ENCODE measurements at places on chromosomes 5 and 9. TPM values are rescaled to one million over a fixed set of nuclear protein-coding genes. Genes with fewer than 3 reads are reported as not detected.

The DNM1 gene
- total RNA-seq, result 8.8 TPM

The AK8 gene
- 6.1 TPM for total RNA-seq

The GABRG2 gene
- not detected for total RNA-seq

The DMRTA1 gene
- 1.7 TPM for total RNA-seq

The MEF2C gene
- total RNA-seq, result 42.0 TPM

The C5orf58 gene
- total RNA-seq, result not detected

The PCSK1 gene
- total RNA-seq, result 0.18 TPM

The TMC1 gene
- total RNA-seq, result not detected

The PTPN3 gene
- 13.4 TPM for total RNA-seq

The SIMC1 gene
- total RNA-seq, result 18.0 TPM

- no peaks in the 10 kb centered on the region for H3K27me3 ChIP-seq
- H3K4me3 ChIP-seq, result no peak overlapping the region
- H3K36me3 ChIP-seq, result no peaks in the 10 kb centered on the region
- DNase-seq, result no peak
These were observed 63.2 kb upstream of the FSTL4 start for GRCh38 chr5:133675376-133676154.

- H3K36me3 ChIP-seq, result no peaks in the 10 kb centered on the region
- H3K27ac ChIP-seq, result no peak overlapping the region
- H3K4me3 ChIP-seq, result no peak overlapping the region
These were observed 42.6 kb upstream of the GFPT2 start for GRCh38 chr5:180395540-180396274.

DNA sequence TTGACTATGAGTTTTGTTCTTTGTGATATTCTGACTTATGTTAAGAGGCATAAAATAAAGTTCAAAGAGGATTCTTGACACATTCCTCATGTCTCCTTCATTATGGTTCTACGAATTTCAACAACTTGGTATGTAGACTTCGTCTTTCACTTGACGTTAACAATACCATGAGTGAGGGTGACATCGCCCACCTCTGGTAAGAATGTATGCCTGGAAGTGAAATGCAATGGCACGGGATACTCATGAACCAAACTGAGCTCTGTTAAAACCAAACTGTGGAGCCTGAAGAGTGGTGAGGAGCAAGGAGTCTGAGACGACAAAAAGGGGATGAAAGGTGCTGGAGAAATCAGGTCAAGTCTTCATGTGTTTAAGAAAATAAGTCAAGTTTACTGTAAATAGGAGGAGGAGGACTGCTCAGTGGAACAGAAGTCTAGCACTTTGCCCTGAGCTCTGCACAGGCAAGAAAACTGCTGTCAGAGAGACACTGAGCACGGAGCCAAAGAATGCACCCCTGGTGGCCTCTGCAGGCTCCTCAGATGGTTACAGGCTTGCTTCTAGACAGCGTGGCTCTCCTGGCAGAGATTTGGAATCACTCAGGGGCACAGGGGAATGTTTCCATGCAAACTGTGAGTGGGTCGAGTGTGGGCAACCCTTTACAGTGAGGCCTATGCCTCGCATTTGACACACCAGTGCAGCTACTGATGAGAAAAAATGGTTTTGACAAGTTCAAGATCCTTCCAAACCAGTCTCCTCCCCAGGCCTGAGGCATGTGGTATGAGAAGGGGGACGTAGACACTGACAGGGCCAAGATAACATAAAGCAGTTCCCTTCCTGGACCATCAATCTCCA lies 470.1 kb downstream of the IRX1 start:
- no peak overlapping the region for H3K27ac ChIP-seq
- no peak overlapping the region for H3K4me3 ChIP-seq
- no peaks in the 10 kb centered on the region for H3K27me3 ChIP-seq
- DNase-seq, result no peak
- no peaks in the 10 kb centered on the region for H3K4me1 ChIP-seq
- no peaks in the 10 kb centered on the region for H3K36me3 ChIP-seq

GRCh38 chr5:91212714-91213092 lies 170.4 kb downstream of the ARRDC3 start:
- no peaks in the 10 kb centered on the region for H3K27me3 ChIP-seq
- H3K4me3 ChIP-seq, result no peak overlapping the region
- DNase-seq, result no peak
- H3K36me3 ChIP-seq, result no peaks in the 10 kb centered on the region
- H3K27ac ChIP-seq, result no peak overlapping the region

- no peaks in the 10 kb centered on the region for H3K4me1 ChIP-seq
- no peaks in the 10 kb centered on the region for H3K27me3 ChIP-seq
- no peak overlapping the region for H3K4me3 ChIP-seq
- H3K36me3 ChIP-seq, result no peaks in the 10 kb centered on the region
- no peak overlapping the region for H3K27ac ChIP-seq
These were observed 22.1 kb upstream of the TMEM174 start for GRCh38 chr5:73150876-73151275.

DNA sequence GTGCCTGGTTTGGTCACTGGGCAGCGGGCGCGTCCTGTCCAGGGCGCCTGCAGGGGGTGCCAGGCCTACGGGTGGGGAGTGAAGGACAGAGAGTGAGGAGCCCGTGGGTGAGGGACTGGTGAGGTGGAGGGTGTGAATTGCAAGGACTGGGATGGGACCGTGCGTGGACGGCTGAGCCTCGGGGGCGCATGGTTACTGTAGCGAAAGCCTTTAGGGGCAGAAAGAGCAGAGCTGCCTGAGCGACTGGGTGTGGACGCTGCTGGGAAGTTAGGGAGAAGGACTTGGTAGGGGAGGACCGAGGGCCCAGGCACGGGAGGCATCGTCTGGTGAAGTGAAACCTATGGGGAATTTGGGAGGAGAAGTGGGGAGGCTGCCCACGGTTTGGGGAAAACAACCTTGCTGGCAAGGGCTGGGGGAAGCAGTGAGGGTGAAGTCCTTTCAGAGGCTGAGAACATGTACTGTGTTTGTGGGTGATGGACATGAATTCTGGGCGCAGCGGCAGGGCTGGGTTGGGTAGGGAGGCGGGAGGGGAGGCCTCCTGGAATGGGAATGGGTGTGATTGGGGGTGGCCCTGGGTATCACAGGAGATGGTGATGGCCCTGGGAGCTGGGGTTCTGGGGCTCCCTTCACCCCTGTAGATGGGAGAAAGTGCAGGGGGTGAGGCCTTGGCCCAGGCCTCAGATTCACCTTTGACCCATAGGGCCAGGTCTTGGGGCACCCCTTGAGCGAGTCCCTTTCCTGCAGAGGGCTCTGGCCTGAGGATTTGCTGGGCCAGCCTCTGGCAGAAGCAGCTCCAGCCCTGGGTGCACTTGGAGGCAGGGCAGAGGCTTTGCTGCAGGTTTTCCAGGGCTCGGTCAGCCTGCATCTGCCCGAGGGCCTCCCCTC lies 1.7 kb upstream of the TOR4A start:
- H3K4me1 ChIP-seq, result peaks cover 31% of the 10 kb centered on the region
- H3K27me3 ChIP-seq, result no peaks in the 10 kb centered on the region
- peak overlapping the region; percentile 95 for H3K27ac ChIP-seq
- H3K4me3 ChIP-seq, result no peak overlapping the region

DNA sequence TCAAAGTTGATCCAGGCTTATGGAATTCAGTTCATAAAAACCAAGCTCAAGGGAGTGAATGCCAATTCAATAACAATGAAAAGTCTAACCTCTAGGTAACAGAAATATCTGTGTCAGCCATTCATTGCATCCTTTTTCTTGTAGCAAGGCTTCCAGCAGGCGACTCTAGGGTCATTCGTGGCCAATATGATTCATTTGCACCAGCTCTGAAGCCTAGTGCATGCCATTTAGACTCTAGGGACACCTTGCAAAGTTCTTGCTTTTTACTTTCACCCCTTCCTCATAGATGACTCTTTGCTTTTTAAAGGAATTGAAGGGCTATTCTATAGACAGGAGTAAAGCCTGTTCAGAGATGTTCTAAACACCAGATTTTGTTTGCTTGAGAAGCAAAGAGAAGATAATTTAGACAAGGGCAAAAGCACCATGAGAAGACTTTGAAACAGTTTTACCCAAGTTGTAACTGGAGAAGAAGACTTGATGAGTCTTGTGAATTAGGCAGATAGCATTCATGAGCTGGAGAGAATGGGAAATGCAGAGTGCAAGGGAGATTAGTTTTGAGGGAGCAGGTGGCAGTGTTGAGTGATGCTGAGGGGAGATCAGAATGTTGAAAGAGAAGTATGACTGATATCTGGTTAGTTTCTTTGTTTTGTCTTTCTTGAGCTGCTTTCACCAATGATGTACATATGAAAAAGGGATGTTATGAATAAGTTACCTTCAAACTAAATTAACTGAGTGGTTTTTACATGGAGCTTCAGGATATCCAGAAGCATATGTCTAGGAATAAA lies 94.5 kb downstream of the F2RL2 start:
- H3K4me3 ChIP-seq, result no peak overlapping the region
- H3K4me1 ChIP-seq, result no peaks in the 10 kb centered on the region
- no peaks in the 10 kb centered on the region for H3K27me3 ChIP-seq
- no peak for DNase-seq
- no peaks in the 10 kb centered on the region for H3K36me3 ChIP-seq
- H3K27ac ChIP-seq, result no peak overlapping the region

- no peaks in the 10 kb centered on the region for H3K27me3 ChIP-seq
- H3K4me1 ChIP-seq, result peaks cover 20% of the 10 kb centered on the region
- no peak overlapping the region for H3K27ac ChIP-seq
- no peak for DNase-seq
- H3K4me3 ChIP-seq, result no peak overlapping the region
These were observed 236.8 kb downstream of the ARHGEF28 start for GRCh38 chr5:73862796-73863195.

GRCh38 chr5:76602094-76602726 lies 21.0 kb downstream of the F2RL2 start:
- no peak overlapping the region for H3K4me3 ChIP-seq
- no peaks in the 10 kb centered on the region for H3K4me1 ChIP-seq
- no peak for DNase-seq
- H3K27me3 ChIP-seq, result no peaks in the 10 kb centered on the region
- H3K36me3 ChIP-seq, result peaks cover 6% of the 10 kb centered on the region

GRCh38 chr9:129007766-129008468 lies 20.2 kb downstream of the SH3GLB2 start:
- H3K27ac ChIP-seq, result no peak overlapping the region
- H3K36me3 ChIP-seq, result peaks cover 95% of the 10 kb centered on the region
- H3K4me3 ChIP-seq, result no peak overlapping the region
- H3K4me1 ChIP-seq, result peaks cover 8% of the 10 kb centered on the region

- H3K4me1 ChIP-seq, result peaks cover 24% of the 10 kb centered on the region
- no peak for DNase-seq
- no peak overlapping the region for H3K4me3 ChIP-seq
- H3K27ac ChIP-seq, result peak overlapping the region; percentile 54
- no peaks in the 10 kb centered on the region for H3K27me3 ChIP-seq
- no peaks in the 10 kb centered on the region for H3K36me3 ChIP-seq
These were observed 38.3 kb downstream of the ANKRD33B start for GRCh38 chr5:10602031-10602806.

- H3K27me3 ChIP-seq, result no peaks in the 10 kb centered on the region
- no peaks in the 10 kb centered on the region for H3K36me3 ChIP-seq
- H3K4me3 ChIP-seq, result no peak overlapping the region
- H3K4me1 ChIP-seq, result no peaks in the 10 kb centered on the region
- no peak overlapping the region for H3K27ac ChIP-seq
These were observed 79.2 kb downstream of the SV2C start for GRCh38 chr5:76162335-76162734.

GRCh38 chr5:1883925-1884677 lies 1.4 kb upstream of the IRX4 start:
- peak; percentile 27 for DNase-seq
- H3K4me3 ChIP-seq, result no peak overlapping the region
- H3K36me3 ChIP-seq, result no peaks in the 10 kb centered on the region
- H3K27me3 ChIP-seq, result peaks cover 96% of the 10 kb centered on the region
- H3K27ac ChIP-seq, result no peak overlapping the region
- H3K4me1 ChIP-seq, result peaks cover 28% of the 10 kb centered on the region

GRCh38 chr5:77972469-77973252 lies 196.5 kb upstream of the TBCA start:
- DNase-seq, result no peak
- peaks cover 59% of the 10 kb centered on the region for H3K27me3 ChIP-seq
- H3K4me3 ChIP-seq, result peak overlapping the region; percentile 40
- H3K27ac ChIP-seq, result no peak overlapping the region
- H3K36me3 ChIP-seq, result no peaks in the 10 kb centered on the region

DNA sequence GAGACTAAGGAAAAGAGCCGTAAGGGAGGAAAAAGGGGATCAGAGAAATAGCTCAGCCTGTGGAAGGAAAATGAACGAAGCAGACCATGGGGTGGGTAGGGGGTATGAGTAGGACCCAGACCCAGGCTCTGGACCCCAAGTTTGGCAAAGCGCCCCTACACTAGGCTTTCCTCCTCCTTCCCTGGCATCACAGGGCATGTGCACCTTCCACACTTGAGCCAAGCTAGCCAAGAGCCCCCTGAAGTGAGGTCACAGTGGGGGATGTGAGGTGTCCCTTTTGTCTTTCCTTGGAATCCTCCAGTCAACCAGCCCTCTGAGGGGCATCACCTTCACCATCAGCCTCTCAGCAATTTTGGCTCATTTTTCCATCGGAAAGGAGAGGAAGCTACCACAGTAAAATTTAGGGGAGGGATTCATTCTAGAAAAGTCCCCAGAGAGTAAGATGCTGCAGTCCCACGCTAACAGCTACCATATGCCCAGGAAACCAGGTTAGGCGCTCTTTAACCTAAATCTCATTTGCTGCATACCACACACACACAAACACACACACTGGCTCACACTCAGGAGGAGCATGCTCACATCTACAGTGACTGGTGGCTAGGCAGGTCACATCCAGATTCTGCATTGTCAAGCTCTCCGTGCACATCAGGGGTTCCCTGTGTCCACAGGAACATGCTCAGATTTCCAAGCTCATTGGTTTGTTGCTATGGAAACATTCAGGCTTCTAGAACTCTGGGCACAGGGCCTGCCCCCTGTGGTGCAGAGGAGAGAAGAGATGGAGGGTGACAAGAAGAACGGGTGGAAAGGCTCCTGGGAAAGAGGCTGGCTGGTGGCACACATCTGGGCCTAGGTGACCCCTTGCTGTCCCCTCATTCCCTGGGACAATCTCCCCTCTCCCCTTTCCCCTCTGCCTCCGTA lies 9.9 kb downstream of the REEP2 start:
- peaks cover 7% of the 10 kb centered on the region for H3K4me1 ChIP-seq
- H3K27ac ChIP-seq, result no peak overlapping the region
- H3K36me3 ChIP-seq, result no peaks in the 10 kb centered on the region
- DNase-seq, result no peak
- no peak overlapping the region for H3K4me3 ChIP-seq

- peak; percentile 74 for DNase-seq
- peaks cover 63% of the 10 kb centered on the region for H3K4me1 ChIP-seq
- no peaks in the 10 kb centered on the region for H3K27me3 ChIP-seq
- H3K27ac ChIP-seq, result peak overlapping the region; percentile 87
- no peaks in the 10 kb centered on the region for H3K36me3 ChIP-seq
- peak overlapping the region; percentile 55 for H3K4me3 ChIP-seq
These were observed 49.9 kb downstream of the USP20 start for GRCh38 chr9:129885018-129885669.

DNA sequence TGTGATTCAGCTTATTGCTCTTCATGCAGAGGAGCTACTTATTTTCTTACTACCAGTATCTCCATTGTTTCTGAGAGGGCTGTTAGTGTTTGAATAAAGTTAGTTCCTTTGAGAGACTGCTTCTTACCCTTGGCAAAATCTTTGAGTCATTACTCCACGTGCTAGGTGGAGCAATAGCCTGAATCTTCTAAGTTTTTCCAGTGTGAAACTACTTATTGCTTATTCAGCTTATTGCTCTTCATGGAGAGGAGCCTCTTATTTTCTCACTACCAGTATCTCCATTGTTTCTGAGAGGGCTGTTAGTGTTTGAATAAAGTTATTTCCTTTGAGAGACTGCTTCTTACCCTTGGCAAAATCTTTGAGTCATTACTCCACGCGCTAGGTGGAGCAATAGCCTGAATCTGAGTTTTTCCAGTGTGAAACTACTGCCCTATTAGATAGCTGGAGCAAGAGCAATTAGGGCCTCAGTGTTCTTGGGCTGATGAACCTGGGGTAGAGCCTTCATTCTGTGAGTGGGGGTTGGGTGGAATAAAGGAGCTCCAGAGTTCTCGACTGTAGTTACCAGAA lies 41.9 kb downstream of the GPBP1 start:
- peaks cover 15% of the 10 kb centered on the region for H3K4me1 ChIP-seq
- no peak for DNase-seq
- no peak overlapping the region for H3K4me3 ChIP-seq
- peaks cover 36% of the 10 kb centered on the region for H3K36me3 ChIP-seq
- H3K27me3 ChIP-seq, result no peaks in the 10 kb centered on the region

Data from lower lobe of right lung (tissue), 2 donors.